Stimulated activated CD4-positive, alpha-beta T cell treated with anti-CD3 and anti-CD28 coated beads, Interleukin-12 subunit alpha, Interleukin-12 subunit beta, amount 100 ng/mL, for 48 hours (primary cell): ENCODE measurements at places on chromosomes 6 and 20.

DNA sequence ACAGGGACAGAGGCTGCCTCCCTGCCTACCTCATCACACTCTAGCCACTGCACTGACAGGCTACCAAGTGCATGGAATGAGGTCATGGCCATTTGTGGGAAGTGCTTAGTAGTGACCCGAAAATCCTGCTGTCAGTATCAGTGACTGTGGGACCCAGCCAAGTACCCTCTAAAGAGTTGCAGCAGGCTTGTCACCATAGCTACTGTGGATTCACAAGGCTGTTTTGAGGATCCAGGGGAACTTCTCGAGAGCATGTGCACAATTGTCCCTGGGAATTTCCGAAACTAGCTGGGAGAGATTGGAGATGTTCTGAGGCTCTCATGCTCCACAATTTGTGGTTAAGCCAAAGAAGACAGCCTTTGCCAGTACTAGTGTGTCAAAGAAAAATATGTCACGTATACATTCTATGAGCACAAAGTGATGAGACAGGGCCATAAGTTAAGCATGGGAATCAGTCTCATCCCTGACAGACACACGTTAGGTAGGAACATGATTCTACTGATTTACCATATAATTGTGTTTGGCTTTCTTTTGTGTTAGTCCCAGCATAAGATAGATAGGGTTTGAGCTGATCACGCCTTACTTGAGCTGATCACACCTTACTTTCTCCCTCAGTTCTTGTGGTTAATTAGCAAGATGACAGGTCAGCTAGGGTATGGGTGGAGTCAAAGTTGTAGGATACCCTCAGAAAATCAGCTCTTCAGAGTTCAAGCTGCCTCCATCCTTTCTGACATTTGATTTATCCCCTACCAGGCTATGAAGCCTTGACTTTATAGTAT lies 42.6 kb upstream of the TMEM170B start:
- no peak for DNase-seq

GRCh38 chr6:1285556-1285955 lies 26.3 kb upstream of the FOXQ1 start:
- no peak for DNase-seq

- DNase-seq = no peak
Measured at GRCh38 chr20:1297486-1297885, 31.4 kb downstream of the SNPH start.

DNA sequence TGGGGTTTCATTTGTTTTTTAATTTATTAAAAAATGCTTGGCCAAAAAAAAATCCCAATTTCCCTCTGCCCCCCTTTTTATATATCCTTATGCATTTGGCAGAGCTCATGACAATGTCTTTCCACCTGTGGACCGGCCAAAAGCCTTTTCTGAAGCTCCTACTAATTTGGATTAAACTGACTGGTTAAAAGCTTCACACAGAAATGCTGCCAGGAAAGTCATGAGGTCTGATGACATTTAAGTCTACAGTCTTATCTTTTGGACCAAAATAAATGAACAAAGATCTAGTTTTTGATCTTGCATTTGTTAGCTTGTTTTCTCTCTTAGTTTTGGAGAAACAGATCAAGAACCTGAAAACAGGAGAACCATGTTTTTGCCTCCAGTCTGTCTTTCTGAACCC lies 66.1 kb downstream of the TRMT11 start:
- DNase-seq = no peak

GRCh38 chr20:19284400-19285178 lies 72.1 kb downstream of the SLC24A3 start:
- DNase-seq = no peak

DNA sequence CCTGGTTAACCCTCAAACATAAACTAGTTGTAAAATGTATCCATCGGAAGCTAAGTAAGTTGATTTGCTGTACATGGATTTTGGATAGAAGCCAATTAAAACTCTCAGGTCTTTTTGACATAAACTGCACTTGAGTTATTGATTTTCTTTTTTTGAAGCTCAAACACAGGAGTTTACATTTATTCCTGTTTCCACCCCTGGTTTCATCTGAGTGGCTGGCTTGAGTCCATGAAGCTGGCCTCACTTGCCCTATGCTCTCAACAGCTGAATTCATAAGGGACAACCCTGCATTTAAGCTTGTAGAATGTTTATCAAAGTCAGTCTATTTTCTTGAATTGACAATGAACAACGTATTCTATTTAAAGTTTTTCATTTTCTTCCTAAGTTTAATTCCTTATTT lies 58.1 kb upstream of the PLEKHG1 start:
- no peak for DNase-seq

DNA sequence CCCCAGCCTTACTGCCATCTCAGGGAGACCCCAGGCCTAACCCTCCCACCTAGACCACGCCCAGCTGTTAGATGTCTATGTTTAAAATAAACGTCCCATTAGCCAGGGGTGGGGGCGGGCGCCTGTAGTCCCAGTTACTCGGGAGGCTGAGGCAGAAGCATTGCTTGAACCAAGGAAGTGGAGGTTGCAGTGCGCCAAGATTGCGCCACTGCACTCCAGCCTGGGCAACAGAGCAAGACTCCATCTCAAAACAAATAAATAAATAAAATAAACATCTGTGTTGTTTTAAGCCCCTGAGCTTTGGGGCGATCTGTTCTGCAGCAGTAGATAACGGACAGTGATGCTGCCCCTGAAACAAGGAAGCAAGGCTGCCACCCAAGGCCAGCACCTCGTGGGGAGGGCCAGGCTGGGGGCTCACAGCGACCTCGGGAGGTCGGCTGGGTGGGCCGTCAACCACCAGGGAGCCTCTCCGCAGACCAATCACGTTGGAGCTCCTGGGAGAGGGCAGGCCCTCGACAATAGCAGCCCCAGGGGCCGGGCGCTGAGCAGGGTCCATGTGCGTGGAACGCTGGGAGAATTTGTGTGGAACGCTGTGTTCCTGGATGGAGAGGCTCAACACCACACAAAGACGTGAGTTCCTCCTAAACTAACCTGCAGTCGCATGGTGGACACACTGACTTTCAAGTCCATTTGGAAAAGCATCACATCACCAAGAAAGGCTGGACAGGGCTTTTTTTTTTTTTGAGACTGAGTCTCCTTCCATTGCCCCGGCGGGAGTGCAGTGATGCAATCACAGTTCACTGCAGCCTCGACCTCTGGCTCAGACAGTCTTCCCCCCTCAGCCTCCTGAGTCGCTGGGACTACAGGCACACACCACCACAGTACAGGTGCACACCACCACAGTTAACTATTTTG lies 1.0 kb upstream of the HELZ2 start:
- DNase-seq = no peak

- no peak for DNase-seq
Measured at GRCh38 chr6:35014341-35014740, 125.3 kb downstream of the ANKS1A start.

- no peak for DNase-seq
Measured at GRCh38 chr20:33785503-33785902, 25.6 kb upstream of the CHMP4B start.

DNA sequence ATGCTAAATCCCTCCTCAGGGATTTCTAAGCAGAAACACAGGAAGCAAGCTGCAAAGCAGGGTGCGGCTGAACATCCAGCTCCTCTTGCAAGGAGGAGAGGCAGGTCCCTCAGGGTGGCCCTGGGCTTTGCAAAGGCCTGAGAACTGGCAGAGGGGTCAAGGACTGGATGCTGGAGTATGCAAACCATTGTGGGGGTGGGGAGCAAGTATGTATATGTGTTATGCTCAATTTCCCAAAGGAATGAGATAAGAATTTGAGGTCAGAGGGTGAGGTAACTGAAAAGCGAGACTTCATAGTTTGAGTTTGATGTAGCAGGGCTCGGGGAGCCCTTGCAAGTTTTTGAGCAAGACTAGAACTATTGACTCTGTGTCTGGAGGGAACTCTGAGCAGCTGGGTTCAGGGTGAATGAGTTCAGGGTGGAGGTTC lies 11.2 kb downstream of the SLC22A2 start:
- no peak for DNase-seq

GRCh38 chr20:47221036-47221625 lies 135.4 kb downstream of the ZMYND8 start:
- DNase-seq = no peak

- DNase-seq = no peak
Measured at GRCh38 chr6:157537556-157537955, 156.6 kb downstream of the ZDHHC14 start.

- DNase-seq = no peak
Measured at GRCh38 chr6:154942770-154943169, 52.3 kb upstream of the TIAM2 start.

DNA sequence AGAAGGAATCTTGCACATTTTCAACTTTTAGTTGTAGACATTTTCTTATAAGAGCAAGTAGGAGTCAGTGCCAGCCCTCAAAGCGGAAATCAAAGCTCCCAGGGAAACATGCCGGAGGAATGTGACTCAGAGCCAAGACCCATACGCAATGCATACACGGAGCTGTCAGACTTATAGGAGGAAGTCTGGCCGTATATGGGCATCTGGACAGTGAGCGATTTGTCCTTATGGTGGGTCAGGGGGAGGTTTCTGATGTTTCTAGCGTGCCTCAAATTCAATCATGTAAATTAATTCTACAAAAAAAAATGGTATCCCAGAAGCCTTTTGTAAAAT lies 3.6 kb upstream of the CCN2 start:
- DNase-seq = no peak

DNA sequence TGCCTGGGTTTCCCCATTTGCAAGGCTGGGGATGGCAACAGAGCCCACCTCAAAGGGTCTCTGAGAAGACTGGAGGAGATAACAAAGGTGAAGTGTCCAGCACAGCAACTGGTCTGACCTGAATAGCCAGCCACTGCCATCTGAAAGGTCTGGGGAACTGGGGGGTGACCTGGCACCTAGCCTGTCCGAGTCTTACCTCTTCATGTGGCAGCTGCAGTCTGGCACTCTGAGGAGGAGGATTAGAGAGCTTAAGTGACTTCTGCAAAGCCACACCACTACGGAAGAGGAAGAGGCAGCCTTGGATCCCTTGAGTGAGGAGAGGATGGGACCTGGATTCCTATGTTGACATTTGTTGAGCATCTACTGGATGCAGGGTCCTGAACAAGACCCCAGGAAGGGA lies 22.2 kb downstream of the C20orf203 start:
- DNase-seq = no peak

DNA sequence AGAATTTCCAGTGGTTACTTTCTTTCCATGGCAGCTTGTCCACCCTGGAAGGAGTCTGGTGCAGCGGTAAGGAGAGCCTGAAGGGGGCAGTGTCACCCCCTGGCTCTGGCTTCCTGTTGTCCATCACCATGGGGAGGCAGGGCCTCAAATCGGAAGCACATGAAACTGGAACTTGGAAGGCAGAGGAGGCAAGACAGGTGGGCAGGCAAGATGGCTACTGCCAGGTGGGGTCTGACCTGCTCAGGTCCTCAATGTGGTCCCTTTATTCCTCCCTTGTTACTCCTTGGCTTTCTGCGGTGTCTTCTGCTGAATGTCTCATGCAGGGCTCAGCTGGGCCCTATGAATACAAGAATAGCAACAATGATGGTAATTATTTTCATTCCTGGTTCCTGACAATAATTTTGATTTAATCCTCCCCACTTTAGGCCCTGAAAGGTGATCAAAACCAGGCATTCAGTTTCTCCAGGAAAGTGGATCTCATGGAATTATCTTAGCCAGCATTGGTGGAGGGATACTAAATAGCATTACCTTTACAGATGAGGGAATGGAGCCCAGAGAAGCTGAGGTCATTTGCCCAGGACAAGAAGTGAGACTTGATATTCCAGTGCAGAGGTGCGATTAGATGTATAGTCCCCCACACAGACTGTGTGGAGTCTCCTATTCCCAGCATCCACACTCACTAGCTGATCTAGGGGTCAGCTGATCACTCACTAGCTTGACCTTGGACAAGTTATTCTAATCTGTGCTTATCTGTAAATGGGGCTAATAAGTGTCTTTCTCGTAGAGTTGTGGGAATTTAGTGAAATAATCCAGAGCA lies 17.6 kb upstream of the SNAI1 start:
- peak; percentile 21 for DNase-seq
